ENCODE measurements at places on chromosomes 12 and 14. TPM values are rescaled to one million over a fixed set of nuclear protein-coding genes. Genes with fewer than 3 reads are reported as not detected.

The SLC4A8 gene
- polyA plus RNA-seq, result 1.9 TPM

GRCh38 chr12:54555670-54556257, 6.4 kb downstream of the PDE1B start:
- no peak for DNase-seq

The FGD6 gene
- polyA plus RNA-seq, result 10.7 TPM

DNA sequence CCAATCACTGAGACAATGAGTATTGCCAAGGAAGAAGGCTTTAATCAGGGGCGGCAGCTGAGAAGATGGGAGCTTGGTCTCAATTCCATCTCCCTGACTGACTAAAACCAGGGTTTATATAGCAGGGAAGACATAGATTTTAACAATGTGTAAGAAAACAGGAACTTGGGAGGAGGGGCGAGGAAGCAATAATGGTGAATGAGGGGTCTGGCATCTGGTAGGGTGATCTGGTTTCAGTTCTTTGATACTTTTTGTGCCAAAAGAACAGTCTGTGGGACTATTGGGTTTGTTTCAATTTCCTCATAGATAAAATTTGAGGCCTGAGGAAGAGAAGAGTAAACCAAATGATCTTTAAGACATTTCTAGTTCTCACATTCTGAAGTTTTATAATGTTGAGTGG, 49.2 kb downstream of the FUT8 start:
- DNase-seq, result peak; percentile 43

Data from cardiac muscle cell (in vitro differentiated cells and primary cell).